NCI-H526 (cell line): ENCODE measurements at places on chromosomes 11 and 22.

DNA sequence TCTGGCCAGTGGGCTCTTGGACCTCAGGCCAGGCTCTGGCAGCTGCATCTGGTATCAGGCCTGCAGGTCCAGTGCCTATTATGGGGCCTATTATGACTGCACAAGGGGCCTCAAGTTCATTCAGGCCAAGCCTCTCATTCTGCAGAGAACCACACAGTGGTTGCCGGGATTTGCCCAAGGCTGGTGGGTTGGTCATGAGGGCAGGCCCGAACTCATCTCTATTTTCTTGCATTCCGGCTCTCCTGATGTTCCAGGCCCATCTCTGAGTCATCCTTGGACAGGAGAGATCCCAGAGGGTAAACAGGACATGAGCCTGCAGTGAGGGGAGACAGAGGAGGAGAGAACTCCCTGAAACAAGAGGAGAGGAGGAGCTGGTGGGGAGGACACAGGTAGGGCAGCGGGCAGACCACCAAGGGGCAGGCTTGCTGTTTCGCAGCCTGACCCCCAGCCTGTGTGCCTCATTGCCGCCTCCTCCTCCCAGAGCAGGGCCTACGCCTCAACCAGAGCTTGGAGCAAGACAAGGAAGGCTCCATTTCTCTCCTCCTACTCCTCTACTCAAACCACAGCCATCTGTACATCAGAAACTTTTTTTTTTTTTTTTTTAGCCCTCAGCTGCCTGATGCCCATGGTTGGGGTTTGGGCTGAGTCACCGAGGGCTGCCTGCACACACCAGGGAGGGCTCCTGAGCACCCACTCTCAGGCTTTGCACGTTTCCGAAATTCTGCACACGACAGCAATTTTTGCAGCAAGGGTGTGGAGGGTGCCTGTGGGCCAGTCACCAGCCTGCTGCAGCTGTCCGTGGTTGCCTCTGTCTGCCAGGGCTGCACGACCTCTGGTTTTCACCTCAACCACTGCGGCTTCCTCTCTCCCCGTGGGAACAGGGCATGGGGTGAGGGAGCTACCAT, 12.7 kb upstream of the TREH start:
- DNase-seq: no peak

DNA sequence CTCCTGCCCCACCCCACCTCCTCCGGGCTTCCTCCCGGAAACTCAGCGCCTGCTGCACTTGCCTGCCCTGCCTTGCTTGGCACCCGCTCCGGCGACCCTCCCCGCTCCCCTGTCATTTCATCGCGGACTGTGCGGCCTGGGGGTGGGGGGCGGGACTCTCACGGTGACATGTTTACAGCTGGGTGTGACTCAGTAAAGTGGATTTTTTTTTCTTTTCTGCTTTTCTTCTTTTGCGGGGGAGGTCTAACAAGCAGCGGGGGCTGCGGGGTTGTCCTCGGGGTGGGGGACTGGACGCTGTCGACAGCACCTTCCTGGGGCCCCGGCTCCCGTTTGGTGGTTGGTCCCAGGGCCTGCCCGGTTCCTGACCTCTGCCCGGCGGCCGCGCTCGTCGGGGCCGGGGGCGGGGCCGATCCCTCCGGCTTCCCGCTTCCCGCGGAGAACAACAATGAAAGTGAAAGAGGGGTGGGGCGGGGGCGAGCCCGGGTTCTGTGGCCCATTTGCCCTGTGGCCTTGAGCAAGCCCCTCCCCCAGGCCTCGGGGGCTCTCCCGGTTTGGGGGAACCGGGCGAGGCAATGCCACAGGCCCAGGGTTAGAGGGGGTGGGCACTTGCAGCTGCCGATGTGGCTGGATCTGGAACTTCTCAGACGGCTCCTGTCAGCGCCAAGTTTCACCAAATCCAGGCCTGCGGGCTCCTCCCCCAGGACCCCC, 975 bp upstream of the MDK start:
- peak; percentile 82 for DNase-seq

- no peak for DNase-seq
Observed at GRCh38 chr11:63920126-63920938, 3.4 kb upstream of the RCOR2 start.

GRCh38 chr11:64361659-64362058, 2.7 kb downstream of the RPS6KA4 start:
- no peak for DNase-seq

- DNase-seq: no peak
Observed at GRCh38 chr11:44014968-44015623, 32.7 kb upstream of the ACCSL start.

- no peak for DNase-seq
Observed at GRCh38 chr22:47627556-47628253, 865.3 kb downstream of the TBC1D22A start.

DNA sequence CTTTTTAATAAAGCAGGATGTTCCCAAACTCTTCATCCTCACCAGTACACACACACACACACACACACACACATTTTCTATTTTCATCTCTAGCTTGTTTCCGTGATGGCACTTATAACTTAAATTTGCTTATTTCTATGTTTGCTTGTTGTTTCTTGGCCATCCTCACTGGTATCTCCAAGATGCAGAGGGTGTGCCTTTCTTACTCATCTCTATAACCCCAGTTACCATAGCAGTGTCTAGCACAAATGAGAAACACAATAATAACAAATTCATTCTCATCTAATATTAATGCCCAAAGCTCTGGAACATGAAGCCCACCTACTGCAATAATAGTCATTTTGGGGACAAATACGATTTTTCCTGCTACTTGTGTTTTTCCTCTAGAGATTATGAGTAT, 156.3 kb downstream of the GRM5 start:
- no peak for DNase-seq

DNA sequence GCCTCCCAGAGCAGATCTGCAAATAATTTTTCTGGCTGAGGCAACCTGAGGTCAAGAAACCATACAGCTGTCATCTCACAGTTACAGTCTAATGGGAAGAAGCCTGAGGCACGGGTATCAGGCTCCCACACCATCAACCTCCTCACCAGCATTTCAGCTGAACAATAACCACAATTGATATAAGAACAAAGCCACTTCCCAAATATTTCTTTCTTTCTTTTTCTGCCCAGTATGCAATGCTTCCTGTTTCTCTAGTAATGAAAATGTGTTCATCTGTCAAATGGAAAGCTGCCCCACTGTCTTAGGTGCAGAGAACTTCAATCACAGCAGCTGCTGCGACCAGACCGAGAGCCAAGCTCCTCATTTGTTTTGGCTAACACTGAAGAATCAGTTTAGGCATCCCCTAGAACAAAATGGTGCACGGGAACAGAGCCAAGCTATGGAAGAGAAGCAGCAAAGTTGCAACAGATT, 108.4 kb downstream of the BLID start:
- no peak for DNase-seq

DNA sequence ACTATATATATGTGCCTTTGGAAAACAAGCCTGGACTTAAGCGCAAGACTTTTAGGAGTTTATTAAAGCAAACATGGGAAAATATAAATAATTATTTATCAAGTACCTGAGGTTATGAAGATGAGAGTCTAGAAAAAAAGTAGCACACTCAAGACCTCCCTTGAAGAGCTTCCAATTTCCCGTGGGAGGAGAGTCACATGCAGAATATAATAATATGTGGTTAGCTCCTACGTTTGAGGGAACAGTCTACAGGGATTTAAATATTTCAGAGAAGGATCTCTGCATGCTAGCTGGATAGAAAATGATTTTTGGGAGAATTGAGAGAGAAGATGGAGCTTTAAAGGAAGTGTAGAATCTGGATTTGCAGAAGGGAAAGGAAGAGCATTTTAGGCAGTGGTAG, 183.8 kb downstream of the SWAP70 start:
- DNase-seq: no peak

- DNase-seq: no peak
Observed at GRCh38 chr11:102792604-102793003, 5.4 kb downstream of the MMP1 start.

DNA sequence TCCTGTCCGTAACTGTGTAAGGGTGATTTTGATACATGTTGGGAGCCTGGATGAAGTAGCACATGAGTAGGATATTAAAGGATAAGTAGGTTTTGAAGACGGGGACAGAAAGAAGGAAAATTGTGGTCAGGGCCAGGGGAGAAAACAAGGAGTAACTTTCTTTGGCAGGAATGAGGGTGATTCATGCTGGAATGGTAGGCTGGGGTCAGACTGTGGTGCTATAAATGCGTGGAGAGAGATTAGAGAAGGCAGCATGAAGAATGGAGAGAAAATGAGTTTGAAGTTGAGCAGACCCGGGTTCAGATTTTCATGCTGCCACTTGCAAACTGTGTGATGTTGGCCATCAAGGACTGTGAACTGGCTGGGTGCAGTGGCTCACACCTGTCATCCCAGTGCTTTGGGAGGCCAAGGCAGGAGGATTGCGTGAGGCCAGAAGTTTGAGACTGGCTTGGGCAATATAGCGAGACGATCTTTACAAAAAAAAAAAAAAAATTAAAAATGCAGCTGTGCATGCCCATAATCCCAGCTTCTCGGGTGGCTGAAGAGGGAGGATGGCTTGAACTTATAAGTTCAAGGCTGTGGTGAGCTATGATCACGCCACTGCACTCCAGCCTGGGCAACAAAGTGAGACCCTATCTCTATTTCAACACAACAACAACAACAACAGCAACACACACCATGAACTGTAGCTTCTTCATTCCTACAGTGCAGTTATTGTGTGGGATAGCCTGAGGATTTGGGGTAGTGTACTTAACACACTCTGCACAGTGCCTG, 22.3 kb downstream of the ZBTB16 start:
- DNase-seq: no peak

GRCh38 chr11:18264035-18264434, 2.0 kb upstream of the SAA1 start:
- DNase-seq: no peak

GRCh38 chr11:6745018-6745417, 26.8 kb downstream of the OR2AG2 start:
- no peak for DNase-seq

GRCh38 chr11:3903207-3903896, 47.9 kb downstream of the STIM1 start:
- no peak for DNase-seq

DNA sequence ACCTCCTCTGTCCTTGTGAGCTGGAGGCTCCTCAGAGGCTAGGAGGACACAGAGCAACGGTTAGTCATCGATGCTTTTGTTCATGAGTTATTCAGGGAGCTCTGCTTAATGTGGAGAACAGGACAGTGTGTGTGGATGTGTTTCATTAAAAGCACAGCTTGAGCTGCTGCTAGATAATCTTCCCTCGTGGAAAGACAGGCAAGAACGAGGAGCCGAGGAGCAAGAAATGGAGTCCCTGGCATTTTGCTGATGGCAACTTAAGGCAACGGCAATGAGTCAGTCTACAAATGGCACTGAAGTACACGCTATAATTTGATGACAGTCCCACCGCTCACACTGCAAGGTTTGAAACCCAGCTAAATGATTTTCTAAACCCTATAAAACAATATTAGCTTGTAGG, 106.2 kb downstream of the IGLL1 start:
- DNase-seq: no peak

GRCh38 chr22:20569059-20570058, 61.9 kb downstream of the MED15 start:
- no peak for DNase-seq

DNA sequence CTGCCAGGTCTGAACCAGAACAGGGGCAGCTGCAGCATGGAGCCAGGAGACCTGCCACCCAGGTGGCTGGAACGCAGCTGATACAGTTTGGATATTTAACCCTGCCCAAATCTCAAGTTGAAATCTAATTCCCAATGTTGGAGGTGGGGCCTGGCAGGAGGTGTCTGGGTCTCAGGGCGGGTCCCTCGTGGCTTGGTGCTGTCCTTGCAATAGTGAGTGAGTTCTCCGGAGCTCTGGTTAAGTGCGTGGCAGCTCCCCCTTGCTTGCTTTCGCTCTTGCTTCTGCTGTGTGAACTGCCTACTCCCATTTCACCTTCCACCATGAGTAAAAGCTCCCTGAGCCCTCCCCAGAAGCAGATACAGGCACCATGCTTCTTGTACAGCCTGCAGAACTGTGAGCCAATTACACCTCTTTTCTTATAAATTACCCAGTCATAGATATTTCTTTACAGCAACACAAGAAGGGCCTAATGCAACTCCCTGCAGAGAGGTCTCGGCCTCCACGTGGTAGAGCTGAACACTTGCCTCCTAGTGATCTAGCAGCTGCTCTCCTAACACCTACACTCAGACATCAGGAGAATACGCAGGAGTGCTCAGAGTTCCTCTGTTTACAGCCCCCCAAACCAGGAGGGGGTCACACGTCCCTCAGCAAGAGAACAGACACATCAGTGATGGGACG, 203.7 kb downstream of the CTTN start:
- DNase-seq: peak; percentile 46

DNA sequence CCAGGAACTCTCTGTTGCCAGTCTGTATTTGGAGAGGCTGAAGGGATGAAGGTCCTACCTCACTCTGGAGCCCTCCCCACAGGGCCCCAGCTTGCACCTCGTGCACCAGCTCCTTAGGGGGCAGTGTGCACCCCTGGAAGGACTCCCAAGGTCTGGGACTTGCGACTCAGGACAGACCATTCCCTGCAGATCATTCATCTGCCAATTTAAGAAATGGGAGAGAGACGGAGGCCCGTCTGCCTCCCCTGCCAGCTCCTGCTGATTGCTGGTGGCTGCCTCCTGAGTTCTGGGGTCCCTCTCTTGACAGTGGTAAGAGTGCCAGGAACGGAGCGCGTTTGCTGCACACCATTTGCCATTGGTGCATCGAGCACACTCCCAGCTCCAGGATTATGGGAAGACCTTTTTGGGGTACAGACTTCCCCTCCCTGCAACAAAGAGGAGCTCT, 27.4 kb upstream of the MALAT1 start:
- DNase-seq: peak; percentile 84

GRCh38 chr22:17969701-17970113, 54.7 kb downstream of the MICAL3 start:
- no peak for DNase-seq

DNA sequence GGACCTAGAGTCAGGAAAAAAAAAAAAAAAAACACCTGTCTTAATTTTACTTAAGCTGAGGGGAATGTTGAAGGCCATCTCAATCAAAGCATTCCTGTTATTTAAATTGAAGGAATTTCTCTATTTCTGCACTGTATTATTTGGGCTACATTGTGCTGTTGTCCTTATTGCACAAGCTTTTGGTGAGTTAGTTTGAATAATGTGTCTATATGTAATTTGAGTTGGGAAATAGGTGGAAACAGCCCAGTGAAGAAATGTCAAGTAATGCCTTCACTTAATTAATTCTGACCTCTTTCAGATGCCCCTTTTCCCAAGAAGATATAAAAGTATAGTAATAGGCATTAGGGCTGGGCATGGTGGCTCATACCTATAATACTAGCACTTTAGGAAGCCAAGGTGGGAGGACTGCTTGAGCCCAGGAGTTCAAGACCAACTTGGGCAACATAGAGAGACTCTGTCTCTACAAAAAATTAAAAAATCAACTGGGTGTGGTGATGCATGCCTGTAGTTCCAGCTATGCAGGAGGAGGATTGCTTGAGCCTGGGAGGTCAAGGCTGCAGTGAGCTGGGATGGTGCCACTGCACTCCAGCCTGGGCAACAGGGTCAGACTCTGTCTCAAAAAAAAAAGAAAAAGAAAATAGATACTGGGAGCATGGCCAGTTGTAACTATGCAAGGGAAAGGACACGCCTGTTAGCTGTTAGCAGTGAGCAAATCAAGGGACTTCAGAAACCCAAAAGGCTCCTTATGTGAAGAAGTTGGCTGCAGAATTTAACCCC, 34.9 kb downstream of the OR10A6 start:
- no peak for DNase-seq

- DNase-seq: no peak
Observed at GRCh38 chr11:107562647-107563208, 2.8 kb downstream of the ALKBH8 start.

- no peak for DNase-seq
Observed at GRCh38 chr11:60838132-60838531, 3.8 kb upstream of the CCDC86 start.
